ENCODE measurements at places on chromosomes 1 and 21.

- DNase-seq = no peak
Measured at GRCh38 chr1:195185321-195185720, 1422.9 kb downstream of the KCNT2 start.

DNA sequence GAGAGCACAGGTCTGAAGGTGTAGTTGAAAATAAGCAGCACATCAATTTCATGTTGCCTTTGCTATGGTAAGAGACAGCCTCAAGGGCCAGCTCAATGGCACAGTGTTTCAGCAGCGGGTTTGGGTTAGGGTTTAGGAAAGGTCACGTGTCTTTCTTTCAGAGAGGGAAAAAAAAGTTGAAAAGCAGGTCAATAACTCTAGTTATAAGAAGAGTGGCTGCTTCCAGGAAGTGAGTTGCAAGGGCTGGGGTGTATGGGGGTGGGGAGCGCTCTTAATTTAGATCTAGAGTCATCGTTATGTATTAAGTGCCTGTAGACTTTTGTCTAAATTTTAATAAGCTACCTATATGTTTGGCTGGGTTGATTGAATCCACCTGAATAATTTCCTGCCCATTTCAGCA lies 118.5 kb upstream of the SPAG17 start:
- DNase-seq = no peak

- no peak for DNase-seq
Measured at GRCh38 chr1:157497284-157497683, 55.0 kb downstream of the FCRL5 start.

DNA sequence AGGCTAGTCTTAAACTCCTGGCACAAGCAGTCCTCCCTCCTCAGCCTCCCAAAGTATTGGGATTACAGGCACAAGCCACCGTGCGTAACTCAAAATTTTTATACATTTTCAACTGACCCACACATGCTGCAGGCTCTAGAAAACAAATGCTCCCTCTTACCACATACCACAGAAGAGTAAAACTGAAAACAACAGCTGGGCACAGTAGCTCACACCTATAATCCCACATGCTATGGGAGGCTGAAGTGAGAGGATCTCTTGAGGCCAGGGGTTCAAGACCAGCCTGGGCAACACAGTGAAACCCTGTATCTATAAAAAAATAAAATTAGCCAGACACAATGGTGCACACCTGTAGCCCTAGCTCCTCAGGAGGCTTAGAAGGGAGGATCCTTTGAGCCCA lies 56.7 kb downstream of the AKT3 start:
- no peak for DNase-seq

DNA sequence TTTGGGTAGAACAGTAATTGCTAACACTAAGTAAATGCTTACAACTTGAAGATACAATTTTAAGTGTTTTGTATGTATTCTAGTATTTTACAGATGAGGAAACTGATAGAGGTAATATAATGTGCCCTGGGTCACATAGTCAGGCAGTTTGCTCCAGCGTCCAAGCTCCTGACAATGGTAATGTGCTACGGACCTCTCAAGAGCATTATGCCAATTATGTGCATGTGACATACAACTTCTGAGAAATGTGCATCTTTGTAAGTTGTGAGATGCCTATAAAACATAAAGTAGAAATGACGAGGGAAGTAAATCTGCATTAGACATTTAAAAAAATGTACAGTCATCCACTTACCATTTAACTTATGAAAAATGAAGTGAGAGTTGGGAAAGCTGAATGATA lies 186.8 kb downstream of the LRRC7 start:
- DNase-seq = no peak

DNA sequence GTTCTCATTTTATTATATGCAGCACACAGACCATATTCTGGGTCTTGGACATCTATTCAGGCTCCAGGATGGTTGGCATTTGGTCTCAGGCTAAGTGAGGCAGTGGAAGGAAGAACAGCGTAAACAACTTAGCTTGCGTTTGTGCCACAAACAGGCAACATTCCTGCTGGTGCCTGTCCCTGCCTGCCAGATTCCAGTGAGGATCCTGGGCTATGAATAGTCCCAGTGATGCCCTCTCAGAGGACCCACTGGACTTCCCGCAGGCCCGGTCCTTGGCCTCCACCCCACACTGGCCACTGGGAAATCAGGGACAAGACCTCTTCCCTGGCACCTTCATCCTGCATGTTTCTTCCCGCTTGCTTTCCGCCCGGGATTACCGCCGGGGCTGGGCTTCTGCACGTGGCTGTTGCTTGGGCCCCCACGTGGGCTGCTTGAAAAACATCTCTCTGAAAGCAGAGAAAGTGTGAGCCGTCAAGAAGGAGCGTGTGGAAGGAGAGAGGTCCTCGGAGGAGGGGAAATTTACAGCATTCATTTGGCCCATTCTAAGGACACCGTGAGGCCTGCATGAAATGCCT lies 145.1 kb upstream of the WNT4 start:
- peak; percentile 15 for DNase-seq

- no peak for DNase-seq
Measured at GRCh38 chr1:56175211-56175610, 404.2 kb downstream of the PLPP3 start.

GRCh38 chr21:40667967-40668366 lies 179.0 kb downstream of the DSCAM start:
- no peak for DNase-seq

DNA sequence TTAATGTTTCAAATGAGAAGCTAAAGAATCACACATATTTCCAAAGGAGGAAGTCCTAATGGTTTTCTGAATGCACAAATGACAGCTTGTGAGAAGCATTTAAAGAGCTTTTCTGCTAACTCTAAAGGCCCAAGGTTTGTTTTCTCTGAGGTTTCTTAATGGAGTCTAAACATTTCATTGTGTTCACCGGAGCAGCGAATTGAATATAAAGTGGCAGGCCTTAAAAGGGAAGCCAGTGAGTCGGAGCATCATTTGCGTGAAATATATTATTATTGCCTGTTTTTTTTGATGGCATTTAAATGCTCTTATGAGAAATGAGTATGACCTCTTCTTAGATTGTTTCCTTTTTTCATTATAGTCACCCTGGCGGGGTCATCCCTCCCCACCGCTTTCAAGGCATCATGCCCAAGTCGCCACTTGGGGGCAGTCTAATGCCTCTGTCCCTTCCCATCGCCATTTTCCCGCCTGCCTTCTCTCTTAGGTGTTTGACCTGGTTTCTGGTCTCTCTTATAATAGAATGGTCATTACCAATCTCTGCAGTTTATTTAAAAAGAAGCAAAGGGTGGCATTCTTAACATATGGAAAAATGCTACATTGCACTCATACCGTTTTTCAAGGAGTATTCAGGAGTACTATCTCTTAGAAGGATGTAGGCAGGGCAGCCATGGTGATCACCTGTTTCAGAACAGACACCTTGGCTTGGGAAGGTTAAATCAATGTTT lies 25.3 kb upstream of the OVAAL start:
- DNase-seq = peak; percentile 64

DNA sequence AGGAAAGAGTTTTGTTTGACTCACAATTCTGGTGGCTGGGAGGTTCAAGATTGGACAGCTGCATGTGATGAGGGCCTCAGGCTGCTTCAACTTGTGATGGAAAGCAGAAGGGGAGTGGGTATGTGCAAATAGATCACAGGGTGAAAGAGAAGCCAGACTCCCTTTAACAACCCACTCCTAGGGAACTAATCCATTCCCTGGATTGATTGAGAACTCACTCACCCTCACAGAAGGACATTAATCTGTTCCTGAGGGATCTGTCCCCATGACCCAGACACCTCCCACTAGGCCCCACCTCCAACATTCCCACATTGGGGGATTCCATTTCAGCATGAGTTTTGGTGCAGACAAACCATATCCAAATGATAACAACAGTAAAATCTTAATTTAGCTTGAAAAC lies 25.6 kb downstream of the UBE2T start:
- no peak for DNase-seq

GRCh38 chr1:99599678-99600175 lies 46.2 kb upstream of the PALMD start:
- no peak for DNase-seq

- no peak for DNase-seq
Measured at GRCh38 chr21:41975391-41976272, 21.8 kb upstream of the C2CD2 start.

GRCh38 chr1:205313563-205314308 lies 7.8 kb downstream of the NUAK2 start:
- DNase-seq = peak; percentile 68

GRCh38 chr1:184324972-184325371 lies 61.9 kb upstream of the C1orf21 start:
- no peak for DNase-seq

- DNase-seq = peak; percentile 43
Measured at GRCh38 chr1:165696625-165697100, 1.7 kb downstream of the ALDH9A1 start.

DNA sequence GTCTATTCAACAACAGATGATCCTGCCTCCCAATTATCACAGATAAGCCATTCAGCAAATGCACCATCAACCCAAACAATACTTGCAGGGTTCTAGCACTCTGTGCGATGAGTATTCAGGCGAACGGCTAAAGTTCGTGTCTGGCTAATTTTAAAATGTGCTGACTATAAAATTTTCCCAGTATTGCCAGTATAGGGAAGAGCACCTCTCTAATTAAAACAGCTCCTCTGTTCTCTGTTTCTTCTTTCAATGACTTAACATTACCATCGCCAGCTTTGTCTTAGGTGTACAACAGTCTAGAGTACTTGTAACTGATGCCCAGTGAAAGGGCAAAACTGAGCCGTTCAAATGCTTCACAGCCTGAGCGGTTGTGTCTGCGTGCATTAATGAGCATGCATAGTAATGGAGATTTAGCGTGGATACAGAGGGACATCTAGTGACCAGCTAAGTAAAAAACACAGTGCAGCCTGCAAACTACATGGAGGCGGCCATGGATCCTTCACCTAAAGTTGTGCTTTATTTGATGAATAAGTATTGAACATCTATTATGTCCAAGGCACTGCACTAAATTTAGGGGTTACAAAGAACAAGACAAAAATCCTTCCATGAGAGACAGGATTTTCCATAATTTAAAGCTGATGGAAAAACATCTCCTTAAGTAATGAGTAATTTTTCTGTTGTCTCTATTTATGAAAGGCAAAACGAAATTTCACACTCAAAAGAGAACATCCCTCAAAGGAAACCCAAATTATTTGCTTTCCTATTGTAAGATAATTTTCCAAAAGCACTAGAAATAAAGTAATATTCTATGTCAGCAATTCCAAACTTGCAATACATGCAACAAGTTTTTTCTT lies 120.0 kb downstream of the SETD4 start:
- peak; percentile 52 for DNase-seq

- no peak for DNase-seq
Measured at GRCh38 chr1:153515504-153516394, 20.0 kb downstream of the S100A6 start.

GRCh38 chr1:109148987-109149561 lies 35.2 kb downstream of the ELAPOR1 start:
- no peak for DNase-seq

- peak; percentile 35 for DNase-seq
Measured at GRCh38 chr1:116769561-116769977, 15.3 kb downstream of the CD2 start.
